Hematopoietic multipotent progenitor cell (in vitro differentiated cells): ENCODE measurements at places on chromosomes 12 and 14.

GRCh38 chr14:93317210-93317874 is 15.5 kb downstream of the BTBD7 start:
- DNase-seq, result no peak

DNA sequence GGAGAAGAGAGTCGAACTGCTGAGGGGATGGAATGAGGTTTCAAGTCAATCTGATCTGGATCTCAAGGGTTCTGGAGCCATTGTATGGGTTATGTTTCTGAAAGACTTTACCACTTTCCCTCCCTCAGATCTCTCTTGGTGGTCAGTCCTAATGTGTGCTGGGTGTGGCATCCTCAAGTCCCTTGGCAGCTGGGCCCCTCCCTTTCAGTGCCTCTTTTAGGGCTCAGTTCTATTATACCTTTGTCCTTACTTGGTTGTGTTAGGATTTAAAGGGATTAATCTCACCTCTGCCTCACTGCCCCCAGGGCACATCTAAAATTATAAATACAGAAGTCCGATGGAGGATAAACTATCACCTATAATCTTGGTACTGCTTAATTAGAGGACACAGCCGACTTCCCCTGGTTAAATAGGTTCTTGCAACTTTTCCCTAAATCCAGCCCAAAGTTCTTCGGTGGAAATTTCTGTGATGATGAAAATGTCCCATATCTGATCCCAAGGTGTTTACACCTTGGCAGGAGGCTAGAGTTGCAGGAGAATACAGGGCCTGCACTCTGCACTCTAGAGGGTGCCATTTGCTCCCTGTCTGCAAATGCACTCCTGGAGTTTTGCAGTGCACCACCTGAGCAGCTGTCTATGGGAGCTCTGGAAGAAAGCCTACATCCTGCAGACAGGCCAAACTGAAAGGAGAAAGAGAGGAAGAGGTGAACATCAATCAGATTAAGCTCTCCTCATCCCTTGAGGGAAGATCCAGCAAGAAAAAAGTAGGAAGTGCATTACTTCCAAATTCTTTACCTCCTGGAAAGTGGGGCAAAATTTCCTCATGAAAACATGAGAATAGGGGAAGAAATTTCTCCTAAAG is 106.8 kb downstream of the NUAK1 start:
- DNase-seq, result no peak

GRCh38 chr12:79086541-79087296 is 222.1 kb downstream of the SYT1 start:
- DNase-seq, result no peak

- DNase-seq, result no peak
These were observed 37.8 kb upstream of the CRADD start for GRCh38 chr12:93639406-93639805.

DNA sequence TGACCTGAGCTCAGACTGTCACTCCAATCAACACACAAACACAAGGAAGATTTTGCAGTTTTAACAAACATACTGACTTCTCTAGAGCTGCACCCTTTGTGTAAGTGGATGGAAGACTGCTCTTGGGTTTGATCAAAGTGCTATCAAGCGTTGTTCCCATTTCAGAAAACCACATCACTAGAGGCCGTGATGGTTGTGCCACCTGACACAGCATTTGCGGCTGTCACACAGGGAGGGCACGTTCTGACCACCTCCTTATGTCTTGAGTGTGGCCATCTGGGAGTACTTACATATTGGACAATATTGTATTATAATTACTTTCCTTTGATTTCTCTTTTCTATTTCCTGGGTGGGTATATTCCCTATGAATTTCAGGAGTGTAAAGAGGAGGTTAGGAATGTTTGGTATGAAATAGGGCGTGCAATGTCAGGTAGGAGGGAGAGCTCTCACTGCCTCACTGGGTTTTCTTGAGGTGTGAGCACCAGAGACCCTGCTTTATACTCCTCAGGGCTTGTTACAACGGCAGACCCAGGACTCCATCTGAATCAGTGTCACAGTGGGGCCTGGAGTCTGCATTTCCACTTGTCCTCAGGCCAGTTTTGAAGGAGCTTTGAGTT is 74.3 kb downstream of the SYNE3 start:
- no peak for DNase-seq

- no peak for DNase-seq
These were observed 171.0 kb upstream of the DAAM1 start for GRCh38 chr14:59017285-59017965.

- DNase-seq, result no peak
These were observed 63.5 kb upstream of the MBIP start for GRCh38 chr14:36383767-36384431.

GRCh38 chr12:24482882-24483604 is 465.9 kb downstream of the BCAT1 start:
- DNase-seq, result no peak

DNA sequence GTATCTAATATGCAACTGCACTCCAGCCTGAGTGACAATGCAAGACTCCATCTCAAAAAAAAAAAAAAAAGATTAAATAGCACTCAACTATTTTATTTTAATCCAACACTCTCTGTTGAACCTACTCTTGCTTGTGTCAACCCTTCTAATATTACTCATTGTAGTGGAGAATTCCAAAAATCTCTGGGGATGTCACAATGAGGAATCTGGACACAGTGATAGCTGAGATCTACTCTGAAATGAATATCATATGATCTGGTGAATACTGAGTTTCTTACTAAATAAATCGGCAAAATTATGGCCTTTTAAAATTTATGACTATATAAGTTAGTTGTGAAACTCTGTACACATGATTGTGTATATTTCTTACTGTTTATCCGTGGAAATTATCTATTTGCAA is 418.2 kb downstream of the BCAT1 start:
- no peak for DNase-seq

DNA sequence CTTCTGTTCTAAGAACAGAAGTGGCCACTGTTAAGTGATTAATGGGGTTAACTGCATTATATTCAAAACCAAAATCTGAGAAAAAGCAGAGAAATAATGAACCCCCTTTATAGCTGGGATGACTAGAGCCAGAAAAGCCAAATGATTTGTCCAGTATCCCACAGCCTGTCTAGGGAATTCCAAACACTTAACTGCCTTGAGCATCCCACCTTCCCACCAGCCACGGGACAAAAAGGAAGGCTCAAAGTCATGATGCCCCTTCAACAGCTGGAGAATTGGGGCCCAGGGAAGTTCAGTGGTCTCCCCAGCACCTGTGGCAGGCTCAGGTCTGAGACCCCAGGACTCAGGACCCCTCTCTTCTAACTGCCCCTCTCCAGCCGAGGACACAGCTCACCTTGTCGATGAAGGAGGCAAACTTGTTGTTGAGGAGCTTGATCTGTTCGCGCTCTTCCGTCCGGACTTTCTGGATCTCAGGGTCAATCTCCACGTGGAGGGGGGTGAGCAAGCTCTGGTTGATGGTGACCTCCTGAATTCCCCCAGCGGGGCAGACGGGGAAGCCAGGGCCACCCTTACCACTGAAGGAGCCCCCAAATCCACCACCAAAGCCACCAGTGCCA is 605 bp downstream of the KRT4 start:
- DNase-seq, result no peak

- DNase-seq, result no peak
These were observed 28.7 kb downstream of the LMNTD1 start for GRCh38 chr12:25524366-25524765.

- no peak for DNase-seq
These were observed 93.3 kb downstream of the RFLNA start for GRCh38 chr12:124388038-124388671.

DNA sequence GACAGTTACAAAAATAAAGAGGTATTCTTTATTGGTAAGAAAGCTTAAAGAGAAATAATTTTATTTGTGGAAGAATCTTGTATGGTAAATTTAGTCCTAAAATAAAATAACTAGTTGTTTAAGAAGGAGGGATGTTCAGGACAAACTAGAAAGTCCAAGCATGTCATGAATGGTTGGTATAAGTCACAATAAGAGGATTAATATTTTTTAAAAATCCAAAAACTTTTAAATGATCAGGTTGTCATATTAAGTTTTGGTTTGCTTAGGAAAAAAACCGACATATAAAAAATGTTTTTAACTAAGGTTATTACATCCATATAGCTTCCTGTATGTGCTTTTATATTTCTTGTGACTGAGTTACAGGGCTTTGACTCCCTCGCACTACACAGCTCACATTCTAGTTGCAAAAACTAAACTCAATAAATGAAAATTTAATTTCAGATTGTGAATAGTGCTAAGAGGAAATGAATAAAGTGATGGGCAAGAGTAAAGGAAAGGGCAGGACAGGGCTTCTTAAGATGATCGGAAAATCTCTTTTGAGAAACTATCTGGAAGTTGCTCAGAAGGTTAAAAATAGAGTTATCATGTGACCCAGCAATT is 80.7 kb upstream of the METAP2 start:
- DNase-seq, result no peak

GRCh38 chr14:63770187-63770807 is 42.4 kb upstream of the SGPP1 start:
- DNase-seq, result peak; percentile 51

DNA sequence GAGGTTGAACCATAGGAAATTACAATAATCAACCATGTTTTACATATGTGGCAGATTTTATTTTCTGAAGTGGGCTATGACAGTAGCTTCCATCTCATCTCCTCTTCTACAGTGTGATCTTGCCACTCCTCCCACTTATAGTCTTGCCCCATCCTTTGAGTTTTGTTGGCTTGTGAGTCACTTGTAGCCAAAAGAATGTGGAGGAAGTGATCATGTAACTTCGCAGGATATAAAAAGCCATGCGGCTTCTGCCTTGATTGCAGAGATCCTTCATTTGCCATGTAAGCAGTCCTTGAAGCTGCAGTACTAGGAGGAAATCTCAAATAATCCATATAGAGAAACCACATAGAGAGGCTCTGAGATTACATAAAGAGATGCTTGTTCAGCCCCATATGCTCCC is 13.7 kb upstream of the ZNF84 start:
- no peak for DNase-seq

- DNase-seq, result peak; percentile 59
These were observed 34.5 kb upstream of the VRK1 start for GRCh38 chr14:96762650-96763049.

DNA sequence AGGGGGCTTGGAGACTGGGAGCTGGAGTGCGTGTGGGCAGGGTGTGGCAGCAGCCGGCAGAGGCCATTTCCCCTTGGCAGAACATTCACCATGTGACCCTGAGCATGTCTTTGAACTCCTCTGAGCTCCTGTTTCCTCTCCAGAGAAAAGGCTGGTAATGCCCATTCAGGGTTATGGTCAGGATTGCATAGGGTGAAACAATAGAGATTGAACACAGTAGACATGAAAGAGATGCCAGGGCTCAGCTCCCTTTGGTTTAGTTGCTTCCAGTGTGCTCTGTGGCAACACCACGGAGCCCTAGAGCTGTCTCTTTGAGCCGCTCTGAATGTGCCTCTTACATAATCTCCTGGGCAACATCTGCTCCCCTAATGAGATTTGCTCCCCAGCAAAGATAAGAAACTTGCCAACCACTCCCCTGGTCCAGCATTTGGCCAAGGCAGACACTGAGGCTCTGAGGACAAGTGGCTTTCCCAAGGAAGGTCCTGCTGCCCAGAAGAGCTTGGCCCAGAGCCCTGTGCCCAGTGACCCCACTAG is 4.6 kb downstream of the IFI27 start:
- DNase-seq, result no peak

GRCh38 chr14:100899884-100900771 is 3.4 kb downstream of the RTL1 start:
- peak; percentile 75 for DNase-seq

DNA sequence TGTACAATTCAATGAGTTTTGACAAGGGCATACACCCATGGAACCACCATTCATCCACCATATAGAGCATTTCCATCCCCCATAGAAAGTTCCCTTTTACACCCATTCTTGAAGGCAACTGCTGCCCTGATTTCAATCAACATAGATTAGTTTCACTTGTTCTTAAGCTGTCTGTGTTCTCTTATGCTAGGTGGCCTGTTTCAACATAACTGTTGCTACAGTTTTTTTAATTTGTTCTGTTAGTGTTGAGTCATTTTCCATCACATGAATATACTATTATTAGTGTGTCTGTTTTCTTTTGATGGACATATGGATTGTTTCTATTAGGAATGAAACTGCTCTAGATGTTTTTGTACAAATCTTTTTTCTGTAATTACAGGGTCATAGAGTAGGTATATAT is 123.4 kb downstream of the PTPRQ start:
- DNase-seq, result no peak

DNA sequence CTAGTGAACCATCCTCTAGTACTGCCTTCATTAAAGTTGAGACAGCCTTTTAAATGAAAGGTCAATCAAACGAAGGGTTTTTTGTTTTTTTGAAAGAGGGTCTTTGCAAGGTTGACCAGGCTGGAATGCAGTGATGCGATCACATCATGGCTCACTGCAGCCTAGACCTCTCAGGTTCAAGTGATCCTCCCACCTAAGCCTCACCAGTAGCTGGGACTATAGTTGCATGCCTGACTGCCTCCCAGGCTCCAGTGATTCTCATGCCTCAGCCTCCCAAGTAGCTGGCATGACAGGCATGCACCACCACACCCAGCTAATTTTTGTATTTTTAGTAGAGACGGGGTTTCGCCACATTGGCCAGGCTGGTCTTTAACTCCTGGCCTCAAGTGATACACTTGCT is 114.6 kb upstream of the SINHCAF start:
- DNase-seq, result no peak

DNA sequence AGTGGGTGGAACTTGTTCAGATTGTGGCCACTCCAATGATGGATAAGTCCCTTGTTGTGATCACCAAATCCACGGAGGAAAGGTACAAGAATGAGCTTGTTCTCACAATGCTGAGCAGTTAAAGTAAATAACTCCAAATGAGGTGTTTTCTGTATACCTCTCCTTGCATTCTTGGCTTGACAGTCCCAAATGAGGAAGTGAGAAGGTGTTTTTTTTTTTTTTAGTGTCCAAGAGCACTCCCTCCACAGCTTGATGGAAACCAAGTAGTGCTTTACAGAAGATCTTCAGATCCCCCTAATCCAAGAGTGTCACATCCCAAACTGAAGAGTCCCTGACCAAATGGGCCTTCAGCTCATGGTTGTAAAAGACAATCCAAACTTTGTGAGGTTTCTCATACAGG is 153.6 kb downstream of the ATP23 start:
- DNase-seq, result no peak

DNA sequence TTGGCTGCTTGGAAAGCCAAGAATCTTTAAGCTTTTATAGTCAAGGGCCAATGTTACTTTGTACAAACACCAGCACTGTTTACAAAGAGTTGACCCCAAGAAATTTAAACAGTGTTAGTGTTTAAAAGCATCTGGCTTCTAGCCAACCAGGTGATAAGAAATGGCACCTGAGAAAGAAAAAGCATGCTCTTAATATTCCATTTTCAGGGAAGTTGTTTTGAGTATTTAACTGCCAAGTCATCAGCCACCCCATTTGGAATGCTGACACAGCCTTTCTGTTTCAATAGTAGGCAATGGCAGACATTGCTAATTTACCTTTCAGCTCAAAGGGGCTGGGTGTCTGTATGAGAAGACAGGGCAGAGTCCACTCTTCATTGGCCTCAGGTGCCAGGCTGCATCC is 3.7 kb upstream of the SLC35F4 start:
- no peak for DNase-seq

- DNase-seq, result no peak
These were observed 12.9 kb upstream of the SLC24A4 start for GRCh38 chr14:92309968-92310530.
